ENCODE measurements at places on chromosomes 2 and 18.

GRCh38 chr2:177753682-177754491 is 318.7 kb downstream of the PDE11A start:
- no peak overlapping the region for H3K27ac ChIP-seq
- H3K27me3 ChIP-seq, result peaks cover 7% of the 10 kb centered on the region
- no peak overlapping the region for H3K4me3 ChIP-seq
- H3K36me3 ChIP-seq, result no peaks in the 10 kb centered on the region
- no peak for DNase-seq

DNA sequence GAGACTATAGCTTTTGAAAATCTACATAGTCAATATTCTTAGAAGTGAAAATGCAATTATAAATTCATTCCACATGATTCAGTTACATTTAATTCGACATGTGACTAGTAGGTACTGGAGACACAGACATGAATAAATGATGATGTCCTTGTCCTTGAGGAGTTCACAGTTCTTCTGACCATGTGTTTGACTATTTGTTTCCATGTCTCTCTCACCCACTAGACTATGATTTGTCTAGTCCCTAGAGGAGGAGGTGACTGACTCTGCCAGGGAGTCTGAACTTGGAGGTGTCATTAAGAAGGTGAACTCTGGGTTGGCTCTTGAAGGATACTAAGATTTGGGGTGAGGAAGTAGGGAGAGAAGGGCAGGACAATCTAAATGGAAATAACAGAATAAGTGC is 20.7 kb upstream of the UGP2 start:
- DNase-seq, result no peak
- no peak overlapping the region for H3K4me3 ChIP-seq
- H3K4me1 ChIP-seq, result no peaks in the 10 kb centered on the region

DNA sequence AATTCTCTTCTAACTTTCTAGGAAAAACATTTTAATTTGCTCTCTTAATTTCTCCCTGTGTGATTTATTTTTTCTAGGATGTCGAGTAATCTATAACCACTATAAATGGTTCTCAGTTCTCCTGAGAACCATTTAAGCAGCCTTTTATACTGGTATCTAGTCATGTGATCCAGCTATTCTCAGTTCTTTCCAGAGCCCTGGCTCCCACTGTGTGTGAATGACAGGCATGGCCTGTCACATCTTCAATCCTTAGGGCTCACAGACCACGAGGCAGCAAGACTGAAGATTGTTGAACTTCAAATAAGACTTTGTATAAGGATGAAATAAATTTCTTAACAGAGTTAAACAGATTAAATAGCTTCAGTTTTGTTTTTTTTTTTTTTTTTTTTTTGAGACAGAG is 219.4 kb downstream of the HNMT start:
- H3K27me3 ChIP-seq, result no peaks in the 10 kb centered on the region
- no peaks in the 10 kb centered on the region for H3K4me1 ChIP-seq
- H3K36me3 ChIP-seq, result no peaks in the 10 kb centered on the region
- DNase-seq, result no peak
- no peak overlapping the region for H3K4me3 ChIP-seq
- H3K27ac ChIP-seq, result no peak overlapping the region

- peaks cover 61% of the 10 kb centered on the region for H3K4me1 ChIP-seq
- no peaks in the 10 kb centered on the region for H3K27me3 ChIP-seq
- DNase-seq, result no peak
- peak overlapping the region; percentile 65 for H3K4me3 ChIP-seq
- H3K27ac ChIP-seq, result peak overlapping the region; percentile 85
Observed at GRCh38 chr2:134232868-134233727, 20.8 kb upstream of the MGAT5 start.

DNA sequence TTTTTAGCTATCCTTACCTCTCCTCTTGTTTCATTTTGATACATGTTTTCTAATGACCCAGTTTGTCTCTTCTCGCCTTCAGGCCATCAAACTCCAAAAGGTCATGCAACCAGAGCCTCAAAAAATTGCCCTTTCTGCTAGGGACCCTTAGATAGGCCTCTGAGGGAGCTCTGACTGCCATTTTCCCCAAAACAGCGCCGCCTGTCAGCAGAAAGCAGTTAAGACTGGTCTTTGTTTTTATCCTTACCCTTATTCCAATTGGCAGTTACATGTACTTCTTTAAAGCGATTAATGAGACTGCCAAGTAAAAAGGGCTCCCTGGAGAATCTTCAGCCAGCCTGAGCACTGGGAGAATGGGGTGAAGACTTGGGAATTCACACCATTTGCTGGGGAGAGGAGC is 55.1 kb upstream of the RIT2 start:
- H3K4me1 ChIP-seq, result no peaks in the 10 kb centered on the region
- no peak overlapping the region for H3K27ac ChIP-seq
- no peak for DNase-seq
- no peaks in the 10 kb centered on the region for H3K36me3 ChIP-seq

DNA sequence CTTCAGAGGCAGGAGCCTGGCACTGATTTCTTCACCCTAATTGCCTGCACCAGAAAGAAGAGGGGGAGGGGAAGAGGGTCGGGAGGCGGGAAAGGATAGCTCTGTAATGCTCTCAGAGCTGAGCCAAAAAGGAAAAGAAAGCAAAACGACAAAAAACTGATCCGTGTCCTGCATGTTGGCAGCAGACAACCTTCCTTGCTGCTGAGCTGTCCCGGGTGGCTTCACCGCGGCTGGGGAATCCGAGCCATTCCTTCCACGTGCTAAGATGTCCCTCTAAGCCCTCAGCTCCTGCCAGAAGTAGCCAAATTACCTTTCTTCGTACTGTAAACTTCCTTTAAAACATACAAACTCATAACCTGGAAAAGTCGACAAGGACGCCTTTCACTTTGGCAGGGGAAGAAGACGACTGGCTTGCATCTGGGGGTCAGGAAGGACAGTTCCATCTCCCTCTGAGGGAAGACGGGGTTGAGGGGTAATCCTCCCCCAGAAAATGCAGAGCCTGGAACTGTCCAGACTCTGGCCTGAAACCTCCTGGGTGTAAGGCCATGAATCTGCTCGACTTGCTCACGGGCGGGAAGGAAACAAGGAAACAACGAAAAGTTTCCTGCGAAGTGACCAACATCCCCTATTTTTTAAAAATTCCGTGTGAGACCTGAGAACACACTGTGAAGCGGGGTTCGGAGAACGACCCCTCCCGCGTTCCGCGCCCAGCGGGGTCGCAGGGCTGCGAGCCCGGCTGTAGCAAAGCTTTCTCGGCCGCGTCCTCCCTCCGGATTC is 7.7 kb downstream of the OTX1 start:
- peak; percentile 9 for DNase-seq
- peaks cover 43% of the 10 kb centered on the region for H3K27me3 ChIP-seq
- peaks cover 27% of the 10 kb centered on the region for H3K4me1 ChIP-seq
- peak overlapping the region; percentile 57 for H3K4me3 ChIP-seq
- no peak overlapping the region for H3K27ac ChIP-seq

DNA sequence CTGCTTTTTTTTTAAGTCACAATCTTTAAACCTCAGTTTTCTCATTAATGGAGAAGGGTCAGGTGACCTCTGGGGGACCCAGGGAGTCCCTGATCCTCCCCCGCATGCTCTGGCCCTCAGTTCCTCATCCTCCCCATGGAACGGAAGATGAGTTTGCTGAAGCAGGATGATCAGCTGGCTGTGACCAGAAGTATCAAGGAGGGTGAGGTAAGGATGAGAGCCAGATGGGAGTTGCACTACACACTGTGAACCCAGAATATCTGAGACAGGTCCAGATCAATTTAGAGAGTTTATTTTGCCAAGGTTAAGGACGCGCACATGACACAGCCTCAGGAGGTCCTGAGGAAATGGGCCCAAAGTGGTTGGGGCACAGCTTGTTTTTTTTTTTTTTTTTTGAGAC is 3.8 kb downstream of the CATIP start:
- peak overlapping the region; percentile 32 for H3K27ac ChIP-seq
- H3K27me3 ChIP-seq, result no peaks in the 10 kb centered on the region
- peaks cover 4% of the 10 kb centered on the region for H3K4me1 ChIP-seq
- no peaks in the 10 kb centered on the region for H3K36me3 ChIP-seq

DNA sequence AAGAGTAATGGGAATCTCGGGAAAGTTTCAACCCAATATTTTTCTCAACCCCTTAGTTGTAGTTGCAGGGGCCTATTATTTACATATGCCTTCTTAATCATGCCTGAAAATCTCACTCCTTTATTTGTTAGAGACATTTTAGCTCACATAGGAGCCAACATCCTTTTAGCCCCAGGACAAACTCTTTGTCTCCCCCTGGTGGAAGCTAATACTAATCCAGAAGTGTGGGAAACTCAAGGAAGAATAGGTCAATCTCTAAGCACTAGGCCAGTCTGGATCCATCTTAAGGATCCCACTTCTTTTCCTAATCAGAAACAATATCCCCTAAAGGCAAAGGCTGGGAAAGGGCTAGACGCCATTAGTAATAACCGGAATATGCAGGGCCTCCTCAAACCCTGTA is 550.9 kb upstream of the PKDCC start:
- H3K36me3 ChIP-seq, result peaks cover 4% of the 10 kb centered on the region
- no peaks in the 10 kb centered on the region for H3K4me1 ChIP-seq
- H3K27ac ChIP-seq, result no peak overlapping the region
- H3K27me3 ChIP-seq, result no peaks in the 10 kb centered on the region

GRCh38 chr2:109341355-109342255 is 212.6 kb downstream of the SH3RF3 start:
- no peak overlapping the region for H3K27ac ChIP-seq
- no peak for DNase-seq
- no peaks in the 10 kb centered on the region for H3K4me1 ChIP-seq

GRCh38 chr2:112751451-112752197 is 12.8 kb downstream of the CKAP2L start:
- peaks cover 15% of the 10 kb centered on the region for H3K4me1 ChIP-seq
- DNase-seq, result no peak
- no peaks in the 10 kb centered on the region for H3K36me3 ChIP-seq
- H3K4me3 ChIP-seq, result no peak overlapping the region
- no peaks in the 10 kb centered on the region for H3K27me3 ChIP-seq
- no peak overlapping the region for H3K27ac ChIP-seq

DNA sequence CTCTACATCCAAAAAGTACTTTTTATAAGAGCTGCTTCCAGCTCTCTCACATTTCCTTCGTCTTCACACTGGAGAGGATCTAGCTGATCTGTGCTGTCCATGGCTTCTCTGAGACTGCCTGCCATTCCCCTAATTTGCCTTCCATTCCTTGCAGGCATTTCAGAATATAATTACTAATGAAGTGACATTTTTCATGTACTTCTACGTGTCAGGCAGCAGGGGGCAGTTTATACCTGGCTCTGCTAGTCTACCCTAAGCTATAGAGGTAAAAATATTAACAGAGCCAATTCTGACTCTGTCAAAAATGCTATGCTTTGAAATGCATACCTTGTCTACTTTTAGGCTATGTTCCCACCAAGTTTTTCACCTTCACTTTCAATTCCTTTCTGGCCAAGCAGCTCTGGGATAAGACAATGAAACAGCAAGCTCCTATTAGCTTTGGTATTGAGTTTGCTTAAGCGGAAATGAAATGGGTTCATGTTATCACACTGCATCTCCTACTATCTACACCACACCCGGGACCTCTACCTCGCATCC is 81.9 kb downstream of the MEP1B start:
- no peaks in the 10 kb centered on the region for H3K36me3 ChIP-seq
- H3K4me1 ChIP-seq, result no peaks in the 10 kb centered on the region
- H3K4me3 ChIP-seq, result no peak overlapping the region
- H3K27ac ChIP-seq, result no peak overlapping the region

- H3K4me1 ChIP-seq, result no peaks in the 10 kb centered on the region
- peaks cover 5% of the 10 kb centered on the region for H3K27me3 ChIP-seq
- no peak for DNase-seq
- H3K36me3 ChIP-seq, result no peaks in the 10 kb centered on the region
- no peak overlapping the region for H3K4me3 ChIP-seq
Observed at GRCh38 chr2:20184067-20184938, 40.6 kb downstream of the SDC1 start.

- H3K27ac ChIP-seq, result no peak overlapping the region
- H3K36me3 ChIP-seq, result no peaks in the 10 kb centered on the region
- H3K4me1 ChIP-seq, result no peaks in the 10 kb centered on the region
- peaks cover 11% of the 10 kb centered on the region for H3K27me3 ChIP-seq
- H3K4me3 ChIP-seq, result no peak overlapping the region
Observed at GRCh38 chr2:129441610-129442009, 537.9 kb upstream of the RAB6C start.

GRCh38 chr2:118850901-118851415 is 3.5 kb upstream of the EN1 start:
- peaks cover 2% of the 10 kb centered on the region for H3K36me3 ChIP-seq
- H3K27ac ChIP-seq, result no peak overlapping the region
- no peak overlapping the region for H3K4me3 ChIP-seq
- H3K27me3 ChIP-seq, result peaks cover 39% of the 10 kb centered on the region
- H3K4me1 ChIP-seq, result peaks cover 3% of the 10 kb centered on the region
- no peak for DNase-seq

GRCh38 chr18:49584394-49584793 is 22.5 kb downstream of the LIPG start:
- no peak overlapping the region for H3K27ac ChIP-seq
- H3K36me3 ChIP-seq, result peaks cover 1% of the 10 kb centered on the region
- no peaks in the 10 kb centered on the region for H3K4me1 ChIP-seq
- H3K27me3 ChIP-seq, result peaks cover 14% of the 10 kb centered on the region
- no peak for DNase-seq
- H3K4me3 ChIP-seq, result no peak overlapping the region

GRCh38 chr2:38731684-38732221 is 19.4 kb downstream of the SRSF7 start:
- DNase-seq, result no peak
- H3K4me3 ChIP-seq, result no peak overlapping the region
- peaks cover 4% of the 10 kb centered on the region for H3K4me1 ChIP-seq
- H3K27ac ChIP-seq, result no peak overlapping the region
- peaks cover 16% of the 10 kb centered on the region for H3K36me3 ChIP-seq

GRCh38 chr18:12862467-12862866 is 21.6 kb downstream of the PTPN2 start:
- no peak overlapping the region for H3K4me3 ChIP-seq
- no peaks in the 10 kb centered on the region for H3K27me3 ChIP-seq
- no peak overlapping the region for H3K27ac ChIP-seq
- peaks cover 8% of the 10 kb centered on the region for H3K36me3 ChIP-seq

DNA sequence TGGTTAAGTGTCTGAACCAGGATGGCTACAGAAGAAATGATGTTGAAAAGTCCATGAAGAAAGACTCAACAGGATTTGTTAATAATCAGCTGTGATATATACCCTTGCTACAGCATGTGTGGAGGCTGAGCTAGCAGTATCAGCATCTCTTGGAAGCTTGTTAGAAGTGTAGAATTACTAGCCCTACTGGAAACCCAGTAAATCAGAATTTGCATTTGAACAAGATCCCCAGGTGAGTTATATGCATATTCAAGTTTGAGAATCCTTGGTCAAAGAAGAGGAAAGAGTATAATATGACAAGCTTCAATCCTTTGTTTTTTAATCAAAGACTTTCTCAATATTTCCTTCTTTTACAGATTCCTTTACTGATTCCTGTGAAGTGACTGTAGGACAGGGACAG is 109.0 kb upstream of the KCNJ3 start:
- no peaks in the 10 kb centered on the region for H3K27me3 ChIP-seq
- no peak overlapping the region for H3K27ac ChIP-seq

DNA sequence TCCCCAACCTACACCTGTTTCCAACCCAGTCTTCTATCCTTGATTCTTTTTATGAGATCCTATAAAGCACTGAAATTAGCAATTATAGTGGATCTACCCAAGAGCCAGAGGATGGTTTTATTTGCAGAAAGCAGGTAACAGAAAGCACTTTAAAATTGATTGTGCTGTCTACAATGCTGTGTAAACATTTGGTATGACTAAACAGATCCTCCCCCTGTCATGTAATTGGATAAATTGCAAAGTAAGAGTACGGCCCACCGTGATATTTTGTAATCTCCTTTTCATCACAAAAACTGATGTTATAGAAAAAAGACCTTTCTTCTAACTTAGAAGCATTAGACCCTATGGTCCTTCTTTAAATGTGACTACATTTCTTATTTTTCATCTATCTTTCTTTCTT is 11.3 kb upstream of the PPP3R1 start:
- peaks cover 2% of the 10 kb centered on the region for H3K36me3 ChIP-seq
- peaks cover 3% of the 10 kb centered on the region for H3K4me1 ChIP-seq
- H3K27me3 ChIP-seq, result peaks cover 2% of the 10 kb centered on the region
- no peak overlapping the region for H3K4me3 ChIP-seq
- no peak for DNase-seq

Data from memory B cell (primary cell).